Activated naive CD4-positive, alpha-beta T cell treated with anti-CD3 and anti-CD28 coated beads, Interleukin-2, amount 50 U/mL, for 72 hours (primary cell): ENCODE measurements at places on chromosomes 3 and 15. TPM values are rescaled to one million over a fixed set of nuclear protein-coding genes. Genes with fewer than 3 reads are reported as not detected.

The IQCF5 gene
- total RNA-seq, result not detected

The LRRC31 gene
- total RNA-seq, result not detected

The INSYN1 gene
- total RNA-seq, result not detected

The SLC12A1 gene
- not detected for total RNA-seq

The C2CD4A gene
- 0.14 TPM for total RNA-seq
